ENCODE measurements at places on chromosomes 5 and 9.

DNA sequence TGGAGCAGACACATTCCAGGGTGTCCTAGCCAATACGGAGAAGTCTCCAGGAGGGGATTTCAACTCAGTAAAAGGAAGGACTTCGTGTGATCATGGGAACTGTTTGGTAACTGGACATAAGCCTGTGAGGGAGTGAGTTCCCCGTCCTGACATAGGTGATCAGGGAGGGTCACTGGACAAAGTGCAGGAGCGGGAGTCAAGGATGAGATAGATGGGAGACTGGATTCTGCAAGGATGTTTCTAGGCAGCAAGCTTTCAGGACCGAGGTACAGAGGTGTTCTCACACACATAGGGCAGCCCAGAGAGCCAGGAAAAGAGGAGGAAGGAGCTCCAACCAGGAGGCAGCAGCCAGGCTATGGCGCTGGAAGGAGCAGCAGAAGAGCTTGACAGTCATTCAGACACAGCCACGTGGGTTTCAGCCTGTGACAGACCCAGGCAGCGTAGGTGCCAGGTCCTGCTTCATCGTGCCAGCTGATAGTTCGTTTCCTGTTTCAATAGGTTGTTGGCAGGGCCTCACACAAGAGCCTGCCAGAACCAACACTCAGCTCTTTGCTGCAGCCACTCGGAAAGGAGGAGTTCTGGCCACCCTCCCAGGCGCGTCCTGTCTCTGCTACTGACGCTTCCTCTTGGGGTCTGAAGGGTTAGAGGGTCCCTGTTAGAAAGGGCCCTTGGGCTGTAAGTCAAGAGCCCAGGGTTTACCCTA lies 84.1 kb downstream of the AMBP start:
- peak; percentile 79 for DNase-seq

- no peak for DNase-seq
Observed at GRCh38 chr5:66411701-66412100, 184.5 kb upstream of the MAST4 start.

- DNase-seq, result no peak
Observed at GRCh38 chr5:39197556-39197955, 21.8 kb downstream of the FYB1 start.

GRCh38 chr5:65055938-65056337 lies 287.2 kb downstream of the CWC27 start:
- no peak for DNase-seq

- DNase-seq, result no peak
Observed at GRCh38 chr9:117938086-117938485, 233.9 kb downstream of the TLR4 start.

DNA sequence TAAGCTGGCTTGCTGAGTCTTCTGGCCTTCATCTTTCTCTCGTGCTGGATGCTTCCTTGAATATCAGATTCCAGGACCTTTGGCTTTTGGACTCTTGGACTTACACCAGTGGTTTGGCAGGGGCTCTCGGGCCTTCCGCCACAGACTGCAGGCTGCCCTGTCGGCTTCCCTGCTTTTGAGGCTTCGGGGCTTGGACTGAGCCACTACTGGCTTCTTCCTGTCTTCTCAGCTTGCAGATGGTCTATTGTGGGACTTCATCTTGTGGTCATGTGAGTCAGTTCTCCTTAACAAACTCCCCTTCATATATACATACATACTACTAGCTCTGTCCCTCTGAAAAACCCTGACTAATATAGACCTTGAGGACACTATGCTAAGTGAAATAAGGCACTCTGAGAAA lies 78.3 kb upstream of the SSBP2 start:
- DNase-seq, result no peak

DNA sequence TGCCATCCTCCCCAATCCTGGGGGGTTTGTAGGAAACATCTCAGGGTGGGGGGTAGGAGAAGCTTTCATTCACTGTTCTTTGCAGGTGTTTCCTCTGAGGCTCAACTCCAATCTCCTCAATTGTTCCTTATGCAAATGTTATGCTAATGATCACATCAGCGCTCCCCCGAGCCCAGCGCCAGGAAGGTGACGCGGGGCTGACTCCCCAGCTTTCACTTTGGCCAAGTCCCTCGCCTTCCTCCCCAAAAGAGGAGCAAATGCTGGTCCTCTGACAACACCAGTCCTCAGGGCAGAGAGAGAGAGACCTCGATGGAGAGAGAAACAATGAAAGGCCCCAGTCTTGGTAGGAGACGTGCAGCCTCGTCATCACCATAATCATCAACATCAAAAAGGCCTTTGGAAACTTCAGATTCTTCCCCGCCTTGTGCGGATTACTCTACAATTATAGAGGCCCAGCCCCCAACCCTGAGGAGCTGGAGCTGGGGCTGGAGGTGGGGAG lies 39.1 kb downstream of the PCDH1 start:
- no peak for DNase-seq

- DNase-seq, result peak; percentile 80
Observed at GRCh38 chr9:91422758-91423711, 597 bp downstream of the NFIL3 start.

- DNase-seq, result no peak
Observed at GRCh38 chr9:86036555-86036954, 62.8 kb downstream of the GOLM1 start.

GRCh38 chr5:115415143-115415491 lies 118.7 kb upstream of the CCDC112 start:
- DNase-seq, result no peak

GRCh38 chr9:4797854-4798150 lies 5.1 kb downstream of the RCL1 start:
- DNase-seq, result no peak

Measured in right forelimb (tissue), 1 donor.